Amniotic epithelial cell (primary cell): ENCODE measurements at places on chromosomes 5 and 9.

DNA sequence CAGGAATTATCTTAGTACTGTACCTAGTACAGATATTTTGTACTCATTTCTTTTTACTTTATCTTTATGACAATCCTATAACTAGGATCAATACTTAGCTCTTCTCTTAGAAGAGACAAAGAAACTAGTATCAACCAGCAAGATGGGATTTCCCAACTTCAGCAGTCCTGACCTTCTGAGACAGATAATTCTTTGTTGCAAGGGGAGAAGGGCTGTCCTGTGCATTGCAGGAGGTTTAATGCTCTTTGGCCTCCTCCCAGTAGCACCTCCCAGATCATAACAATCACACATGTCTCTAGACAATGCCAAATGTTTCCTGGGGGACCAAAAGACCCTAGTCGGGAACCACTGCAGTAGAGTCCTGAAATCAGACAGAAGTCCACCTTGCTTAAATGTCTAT is 424.3 kb upstream of the DMAC1 start:
- DNase-seq: no peak

DNA sequence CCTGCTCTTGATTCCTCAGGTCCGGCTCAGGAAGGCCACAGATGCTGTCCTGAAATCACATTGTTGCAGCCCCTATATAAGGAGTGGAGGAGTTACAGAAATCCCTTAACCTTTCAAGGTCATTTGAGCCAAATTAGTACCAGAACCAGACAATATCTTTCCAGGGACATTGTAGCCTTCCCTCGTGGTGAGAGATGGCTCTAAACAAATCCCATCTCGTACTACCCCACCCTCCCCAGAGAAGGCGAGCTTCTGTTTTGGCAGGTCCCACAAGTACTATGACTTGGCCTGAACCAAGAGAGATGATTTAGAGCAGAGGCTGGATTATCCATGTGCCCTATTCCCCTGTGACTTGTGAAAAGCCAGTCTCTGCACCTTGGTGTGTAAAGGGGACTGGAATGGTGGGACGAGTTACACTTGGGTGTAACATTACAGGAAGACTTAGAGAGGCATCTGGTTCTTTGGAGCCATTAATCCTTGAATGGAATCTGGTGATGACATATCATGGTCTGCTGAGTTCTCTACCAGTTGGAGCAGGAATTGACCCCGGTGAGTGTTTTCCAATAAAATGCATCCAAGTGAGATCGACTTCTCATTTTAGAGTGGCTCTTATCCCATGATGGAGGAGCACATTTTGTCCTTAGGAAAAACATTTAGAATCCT is at the start of gene FAM240B:
Gene FAM240B (minus strand): TSS at position 51 of the 663 bp plus-strand sequence. CDS start 16,134 bp downstream, outside the sequence.
- DNase-seq: no peak

GRCh38 chr9:114086607-114087006 is 8.5 kb upstream of the AMBP start:
- no peak for DNase-seq

GRCh38 chr5:140673187-140673976 is at the start of gene DND1:
Gene DND1, minus strand, starts transcription at chr5:140673576. Its CDS starts 34 bp downstream, at chr5:140673542.
- DNase-seq: no peak

GRCh38 chr9:122900791-122901190 is 4.4 kb downstream of the RC3H2 start:
- peak; percentile 25 for DNase-seq

GRCh38 chr9:81902626-81903025 is 25.6 kb upstream of the SPATA31D4 start:
- peak; percentile 72 for DNase-seq

DNA sequence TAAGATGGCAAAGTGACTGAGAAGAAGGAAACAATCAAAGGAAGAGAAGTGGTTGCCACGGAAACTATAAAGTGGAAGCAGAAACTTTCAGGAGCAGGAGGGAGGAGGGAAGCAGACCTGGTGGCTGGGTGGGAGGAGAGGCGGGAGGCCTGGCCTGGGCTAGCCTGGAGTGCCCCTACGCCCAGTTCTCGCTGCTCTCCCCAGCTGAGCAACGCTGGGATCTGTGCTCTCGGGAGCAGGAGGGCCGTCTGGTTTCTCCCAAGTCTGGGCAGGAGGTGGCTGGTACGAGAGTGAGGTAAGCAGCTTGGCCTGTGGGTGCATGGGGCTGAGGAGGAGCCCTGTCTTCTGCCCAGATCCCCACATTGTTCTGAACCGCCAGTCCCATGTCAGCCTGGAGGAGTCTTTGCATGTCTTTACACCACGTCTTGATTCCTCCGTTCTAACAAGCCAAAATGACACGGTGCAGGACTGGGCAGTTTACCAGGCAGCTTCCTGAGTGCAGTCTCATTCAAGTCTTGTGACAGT is 15.0 kb upstream of the DAB2IP start:
- peak; percentile 78 for DNase-seq

GRCh38 chr5:72066705-72067107 is 40.6 kb upstream of the MAP1B start:
- peak; percentile 98 for DNase-seq

- DNase-seq: peak; percentile 93
Measured at GRCh38 chr5:56319526-56320181, 86.5 kb upstream of the ANKRD55 start.

- DNase-seq: no peak
Measured at GRCh38 chr9:97673922-97674321, 23.2 kb downstream of the XPA start.

DNA sequence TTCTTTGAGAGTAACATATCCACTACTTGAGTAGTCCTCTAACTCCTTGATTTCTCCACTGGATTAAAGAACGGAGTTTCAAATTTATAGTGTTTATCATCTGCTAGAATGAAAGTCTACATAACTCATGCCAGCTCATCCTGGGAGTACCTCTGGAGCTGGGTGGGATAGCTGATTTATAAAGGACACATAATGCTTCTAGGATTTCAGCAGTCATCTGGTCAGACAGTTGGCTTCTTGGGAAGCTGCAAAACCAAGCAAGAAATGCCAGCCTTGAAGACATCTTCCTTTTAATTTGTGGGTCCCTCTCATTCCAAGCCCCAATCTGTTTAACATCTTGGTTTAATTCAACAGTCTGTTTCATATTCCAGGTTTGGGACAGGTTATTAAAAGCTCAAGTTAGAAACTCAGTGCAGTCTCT is 3.2 kb downstream of the GALNT10 start:
- peak; percentile 71 for DNase-seq
